ENCODE measurements at places on chromosomes 11 and 22.

DNA sequence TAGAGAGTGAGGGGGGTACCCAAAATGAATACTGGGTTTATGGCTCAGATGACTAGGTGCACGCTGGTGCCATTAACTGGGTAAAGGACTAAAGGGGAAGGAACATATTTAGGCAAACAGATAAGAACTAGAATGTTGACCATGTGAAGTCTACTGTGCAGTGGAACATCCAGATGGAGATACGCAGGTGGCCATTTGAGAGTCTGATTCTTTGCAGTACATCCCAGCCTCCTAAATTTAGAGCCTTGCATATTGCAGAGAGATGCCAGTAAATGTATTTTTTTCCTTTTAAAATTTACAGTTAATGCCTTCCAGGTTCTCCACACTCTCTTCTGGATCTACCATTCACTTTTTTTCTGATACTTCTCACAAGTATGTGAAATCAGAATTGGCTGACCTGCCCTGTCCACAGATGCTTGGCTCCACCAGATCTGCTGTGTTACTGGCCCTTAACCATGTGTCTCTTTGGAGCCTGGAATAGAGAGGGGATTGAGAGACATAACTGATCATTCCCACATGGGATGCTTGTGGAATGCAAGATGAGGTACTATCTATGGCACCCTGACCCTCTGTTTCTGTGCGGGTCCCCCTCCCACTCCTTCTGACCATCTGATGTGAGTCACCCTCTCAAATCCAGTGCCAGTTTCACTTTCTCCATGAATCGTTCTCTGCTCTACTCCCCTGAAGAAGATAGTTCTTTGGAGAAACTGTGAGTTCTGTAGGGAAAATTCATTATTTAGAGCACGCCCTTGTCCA lies 77.0 kb upstream of the NCAM1 start:
- DNase-seq, result no peak

GRCh38 chr22:50305923-50306566 lies 1.4 kb downstream of the PLXNB2 start:
- peak; percentile 90 for DNase-seq

DNA sequence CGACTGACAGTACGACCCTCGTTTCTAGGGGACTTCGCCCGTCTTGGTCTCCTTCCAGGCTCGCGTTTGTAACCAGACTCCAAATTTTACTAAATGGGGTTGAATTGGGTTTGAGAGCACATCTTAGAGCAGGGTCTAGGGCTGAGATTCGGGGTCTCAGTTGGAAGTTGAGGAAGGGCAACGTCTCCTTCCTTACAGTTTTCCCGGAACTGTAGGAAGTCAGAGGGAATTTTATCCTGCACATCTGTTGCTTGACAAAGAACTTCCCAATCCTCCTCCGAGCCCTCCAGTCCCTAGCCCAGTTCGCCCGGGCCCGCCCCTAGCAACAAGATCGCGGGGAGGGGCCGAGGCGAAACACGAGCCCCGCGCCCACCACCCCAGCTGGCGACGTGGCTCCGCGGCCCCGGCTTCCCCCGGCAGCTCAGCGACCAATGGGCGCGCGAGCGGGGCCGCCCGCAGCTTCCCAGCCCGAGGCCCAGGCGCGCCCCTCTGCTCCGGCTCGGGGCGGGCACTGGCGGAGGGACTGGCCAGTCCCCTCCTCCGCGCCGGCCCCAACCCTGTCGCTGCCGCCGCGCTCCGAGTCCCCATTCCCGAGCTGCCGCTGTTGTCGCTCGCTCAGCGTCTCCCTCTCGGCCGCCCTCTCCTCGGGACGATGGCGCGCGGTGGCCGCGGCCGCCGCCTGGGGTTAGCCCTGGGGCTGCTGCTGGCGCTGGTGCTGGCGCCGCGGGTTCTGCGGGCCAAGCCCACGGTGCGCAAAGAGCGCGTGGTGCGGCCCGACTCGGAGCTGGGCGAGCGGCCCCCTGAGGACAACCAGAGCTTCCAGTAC lies at the start of gene RCN1:
RCN1 (plus strand) TSS at position 530 of the 826 bp plus-strand sequence; CDS start at position 653, 123 bp downstream.
- DNase-seq, result peak; percentile 93

- no peak for DNase-seq
These were observed 362.1 kb downstream of the DDX10 start for GRCh38 chr11:109026891-109027489.

- DNase-seq, result no peak
These were observed 604.4 kb downstream of the BUD13 start for GRCh38 chr11:116168459-116168787.

GRCh38 chr22:23168391-23169042 lies 11.8 kb upstream of the BCR start:
- DNase-seq, result no peak

- DNase-seq, result no peak
These were observed 138.5 kb downstream of the MYO18B start for GRCh38 chr22:25880524-25880923.

GRCh38 chr22:45612451-45612901 lies 59.2 kb upstream of the ATXN10 start:
- DNase-seq, result peak; percentile 85

DNA sequence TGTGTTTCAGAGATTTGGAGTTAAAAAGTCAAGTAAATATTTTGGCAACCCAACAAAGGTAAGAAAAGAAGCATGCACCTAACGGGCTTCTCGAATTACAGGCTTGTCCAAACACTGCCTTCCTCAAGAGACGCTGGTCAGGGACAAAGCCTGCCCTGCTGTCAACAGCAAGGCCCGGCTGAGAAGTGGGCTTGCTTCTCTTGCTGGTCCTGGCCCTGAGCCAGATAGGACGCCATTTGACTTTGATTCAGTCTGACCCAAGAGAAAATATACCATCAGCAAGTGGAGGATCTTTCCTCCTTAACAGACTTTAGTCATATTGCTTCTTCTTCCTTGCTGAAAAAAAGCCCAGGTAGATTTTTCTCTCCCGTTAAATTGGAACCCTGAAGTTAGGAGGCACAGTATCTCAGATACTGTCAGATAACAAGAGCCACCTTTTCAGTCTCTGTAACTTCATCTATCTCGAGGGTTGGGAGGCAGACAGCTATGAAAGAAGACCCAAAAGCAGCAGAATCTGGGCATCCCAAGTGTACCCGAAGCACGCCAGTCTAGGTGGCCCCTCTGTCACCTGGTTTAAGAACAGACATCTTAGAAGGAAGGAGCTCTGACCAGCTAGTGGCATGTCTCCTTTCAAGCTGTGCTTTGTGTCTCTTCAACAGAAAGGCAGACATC lies 57.5 kb downstream of the C22orf31 start:
- no peak for DNase-seq
